GM04503 (cell line): ENCODE measurements at places on chromosomes 5 and 9.

DNA sequence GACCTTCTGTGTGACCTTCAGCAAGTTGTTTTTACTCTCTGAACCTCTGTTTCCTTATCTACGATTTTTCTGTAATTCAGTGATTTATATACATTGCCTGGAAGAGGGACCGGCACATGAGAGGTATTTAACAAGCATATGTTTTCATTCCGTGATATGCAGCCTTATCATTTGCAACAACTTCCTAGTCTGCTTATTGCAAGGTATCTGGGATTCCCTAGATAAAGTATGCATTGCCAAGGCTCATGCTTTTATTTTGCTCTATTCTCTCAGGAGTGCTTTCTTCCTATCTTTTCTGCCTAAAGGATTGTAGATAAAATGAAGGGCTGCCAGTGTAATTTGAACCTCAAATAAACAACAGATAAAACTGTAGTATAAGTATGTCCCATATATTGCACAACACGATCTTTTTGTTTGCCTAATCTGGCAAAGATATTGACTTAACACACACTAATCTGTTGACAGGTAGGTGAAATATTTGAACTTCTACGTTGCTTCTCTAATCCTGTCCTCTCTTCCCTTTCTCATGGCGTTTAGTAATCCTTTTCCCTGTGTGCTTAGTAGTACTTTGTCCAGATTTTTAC, 377.2 kb upstream of the TNC start:
- no peak for DNase-seq

DNA sequence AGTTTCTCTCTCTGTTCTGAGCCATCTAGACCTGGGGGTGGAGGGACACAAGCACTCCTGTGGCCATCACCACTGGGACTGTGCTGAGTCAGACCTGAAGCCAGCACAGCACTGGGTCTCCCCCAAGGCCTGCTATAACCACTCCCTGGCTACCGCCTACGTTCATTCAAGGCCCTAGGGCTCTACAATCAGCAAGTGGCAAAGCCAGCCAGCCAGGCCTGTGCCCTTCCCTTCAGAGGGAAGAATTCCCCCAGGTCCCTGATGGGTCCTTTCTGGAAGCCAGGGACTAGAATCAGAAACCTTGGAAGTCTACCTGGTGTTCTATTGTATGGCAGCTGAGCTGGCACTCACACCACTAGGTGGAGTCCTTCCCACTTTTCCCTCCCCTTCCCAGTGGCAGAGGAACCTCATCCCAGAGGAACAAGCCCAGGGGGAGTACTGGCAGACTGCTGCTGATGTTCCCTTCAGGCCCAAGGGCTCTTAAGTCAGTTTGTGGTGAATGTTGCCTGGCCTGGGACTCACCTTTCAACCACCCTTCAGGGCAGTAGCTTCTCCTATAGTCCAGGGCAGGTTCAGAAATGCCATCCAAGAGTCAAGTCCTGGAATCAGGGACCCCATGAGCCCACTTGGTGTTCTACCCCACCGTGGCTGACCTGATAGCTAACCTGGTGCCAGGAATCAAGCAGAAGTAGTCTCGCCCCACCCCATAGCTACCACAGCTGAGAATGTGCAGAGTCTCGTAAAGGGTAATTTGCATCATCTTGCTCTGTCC, 20.0 kb downstream of the JMY start:
- no peak for DNase-seq

GRCh38 chr5:164532235-164532900, 1026.9 kb downstream of the MAT2B start:
- no peak for DNase-seq

DNA sequence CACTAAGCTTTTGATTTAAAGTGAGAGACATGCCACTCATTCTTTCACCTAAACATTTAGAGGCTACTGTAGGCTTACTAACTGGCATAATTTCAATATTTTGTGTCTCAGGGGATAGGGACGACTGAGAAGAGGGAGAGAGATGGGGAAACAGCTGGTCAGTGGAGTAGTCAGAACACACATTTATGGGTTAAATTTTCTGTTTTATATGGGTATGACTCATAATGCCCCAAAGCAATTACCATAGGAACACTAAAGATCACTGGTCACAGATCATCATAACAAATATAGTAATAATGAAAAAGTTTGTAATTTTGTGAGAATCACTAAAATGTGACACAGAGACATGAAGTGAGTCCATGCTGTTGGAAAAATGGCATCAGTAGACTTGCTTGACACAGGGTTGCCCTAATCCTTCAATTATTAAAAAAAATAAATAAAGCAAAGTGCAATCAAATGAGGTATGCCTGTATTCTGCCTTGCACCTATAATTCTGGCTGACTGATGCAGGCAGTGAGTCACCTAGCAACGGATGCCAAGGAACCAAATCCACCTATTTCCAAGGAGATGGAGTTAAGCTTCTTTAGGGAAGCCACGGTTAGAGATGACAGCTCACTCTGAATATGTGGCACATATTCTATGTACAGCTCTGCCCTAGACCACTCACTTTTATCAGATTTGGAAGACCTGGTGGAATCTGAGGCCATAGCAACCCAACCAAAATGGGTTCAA, 166.1 kb downstream of the MARCHF11 start:
- no peak for DNase-seq

GRCh38 chr9:113309204-113309813, 6.1 kb upstream of the RNF183 start:
- no peak for DNase-seq
